HT-29 (cell line): ENCODE measurements at places on chromosomes 6 and 20.

GRCh38 chr20:5569021-5569420, 181.2 kb upstream of the SHLD1 start:
- DNase-seq = peak; percentile 84

DNA sequence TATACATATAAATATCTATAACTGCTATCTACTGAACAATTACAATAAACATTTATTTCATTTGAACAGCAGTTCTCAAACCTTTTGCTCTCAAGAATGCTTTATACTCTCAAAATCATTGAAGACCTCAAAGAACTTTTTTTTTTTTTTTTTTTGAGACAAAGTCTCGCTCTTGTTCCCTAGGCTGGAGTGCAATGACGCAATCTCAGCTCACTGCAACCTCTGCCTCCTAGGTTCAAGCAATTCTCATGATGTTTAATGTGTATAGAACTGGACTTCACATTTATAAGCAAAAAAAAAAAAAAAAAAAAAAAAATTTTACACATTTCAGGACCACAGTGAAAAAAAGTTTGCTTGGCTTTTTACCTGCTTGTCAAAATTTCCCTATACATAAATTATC, 11.7 kb downstream of the UBE2V1 start:
- no peak for DNase-seq

- DNase-seq = no peak
These were observed 60.6 kb upstream of the IL20RA start for GRCh38 chr6:137105375-137105774.

DNA sequence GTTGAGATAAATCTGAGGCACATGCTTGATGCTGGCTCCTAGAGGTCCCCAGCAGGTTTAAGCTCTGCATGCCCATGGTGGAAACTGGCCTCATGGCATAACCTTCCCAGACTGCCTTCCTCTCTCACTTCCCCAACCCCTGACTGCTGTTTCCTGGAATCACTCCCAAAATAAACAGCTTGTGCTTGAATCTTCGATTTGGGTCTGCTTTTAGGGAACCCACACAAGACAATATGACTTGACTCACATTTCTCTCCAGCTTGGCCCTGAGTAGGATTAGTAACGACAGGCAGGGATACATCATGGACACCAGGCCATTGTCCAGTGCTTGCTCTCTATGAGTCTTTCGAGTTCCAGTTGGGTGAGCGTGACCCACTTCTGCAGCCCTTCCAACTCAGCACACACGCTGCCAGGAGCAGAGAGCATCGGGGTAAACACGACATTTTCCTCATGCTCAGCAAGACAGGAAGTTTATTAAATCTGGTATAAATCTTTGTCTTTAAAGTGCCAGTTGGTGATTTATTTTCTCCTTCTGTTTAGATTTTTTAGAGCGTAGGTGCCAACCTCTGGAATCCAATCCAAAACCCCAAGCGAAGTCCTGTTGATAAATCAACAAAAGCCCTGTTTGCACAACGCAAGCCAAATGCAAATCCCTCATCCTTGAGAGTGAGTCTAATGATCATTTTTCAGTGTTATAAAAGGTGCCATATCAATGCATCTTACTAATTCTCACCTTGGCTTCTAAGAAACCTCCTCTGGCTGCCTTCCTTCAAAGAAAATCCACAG, 135.0 kb downstream of the FOXA2 start:
- DNase-seq = no peak

DNA sequence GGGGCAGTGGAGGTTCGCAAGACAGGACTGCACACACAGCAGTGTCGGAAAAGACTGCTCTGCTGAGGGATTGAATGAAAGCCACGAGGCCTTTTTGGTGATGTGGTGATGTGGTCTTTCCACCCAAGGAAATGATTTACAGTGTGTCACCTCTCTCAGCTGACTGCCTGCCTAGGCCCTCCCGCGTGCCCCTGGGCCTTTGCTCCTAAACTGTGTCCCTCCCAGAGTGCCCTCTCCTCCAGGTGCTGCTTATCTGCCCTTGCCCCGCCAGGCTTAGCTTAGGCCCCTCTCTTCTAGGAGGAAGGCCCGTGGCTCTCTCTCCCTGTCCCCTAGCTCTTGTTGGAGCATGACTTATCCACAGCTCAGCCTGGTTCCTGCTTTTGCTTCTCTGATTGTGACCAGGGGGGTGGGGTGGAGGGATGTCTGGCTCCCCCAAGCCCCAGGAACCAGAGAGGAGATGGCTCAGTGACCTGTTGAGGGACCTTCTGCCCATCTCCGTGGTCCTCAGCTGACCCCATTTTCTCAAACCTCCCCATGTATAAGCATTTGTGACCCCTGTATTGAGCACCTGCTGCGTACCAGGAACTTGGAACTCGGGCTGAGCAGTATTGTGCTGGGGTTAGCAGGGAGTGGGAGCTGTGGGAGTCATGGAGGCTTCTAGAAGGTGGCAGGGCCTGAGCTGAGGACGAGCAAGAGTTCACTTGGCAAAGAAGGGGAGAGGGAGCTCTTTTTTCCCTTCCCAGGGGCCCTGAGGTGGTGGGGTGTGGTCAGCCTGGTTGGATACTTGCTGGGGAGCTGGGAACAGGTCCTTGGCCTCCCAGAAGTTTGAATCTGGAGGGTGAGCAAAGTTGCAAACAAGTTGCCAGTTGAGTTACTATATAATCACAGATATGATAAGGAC, 2.2 kb downstream of the SRC start:
- DNase-seq = no peak

DNA sequence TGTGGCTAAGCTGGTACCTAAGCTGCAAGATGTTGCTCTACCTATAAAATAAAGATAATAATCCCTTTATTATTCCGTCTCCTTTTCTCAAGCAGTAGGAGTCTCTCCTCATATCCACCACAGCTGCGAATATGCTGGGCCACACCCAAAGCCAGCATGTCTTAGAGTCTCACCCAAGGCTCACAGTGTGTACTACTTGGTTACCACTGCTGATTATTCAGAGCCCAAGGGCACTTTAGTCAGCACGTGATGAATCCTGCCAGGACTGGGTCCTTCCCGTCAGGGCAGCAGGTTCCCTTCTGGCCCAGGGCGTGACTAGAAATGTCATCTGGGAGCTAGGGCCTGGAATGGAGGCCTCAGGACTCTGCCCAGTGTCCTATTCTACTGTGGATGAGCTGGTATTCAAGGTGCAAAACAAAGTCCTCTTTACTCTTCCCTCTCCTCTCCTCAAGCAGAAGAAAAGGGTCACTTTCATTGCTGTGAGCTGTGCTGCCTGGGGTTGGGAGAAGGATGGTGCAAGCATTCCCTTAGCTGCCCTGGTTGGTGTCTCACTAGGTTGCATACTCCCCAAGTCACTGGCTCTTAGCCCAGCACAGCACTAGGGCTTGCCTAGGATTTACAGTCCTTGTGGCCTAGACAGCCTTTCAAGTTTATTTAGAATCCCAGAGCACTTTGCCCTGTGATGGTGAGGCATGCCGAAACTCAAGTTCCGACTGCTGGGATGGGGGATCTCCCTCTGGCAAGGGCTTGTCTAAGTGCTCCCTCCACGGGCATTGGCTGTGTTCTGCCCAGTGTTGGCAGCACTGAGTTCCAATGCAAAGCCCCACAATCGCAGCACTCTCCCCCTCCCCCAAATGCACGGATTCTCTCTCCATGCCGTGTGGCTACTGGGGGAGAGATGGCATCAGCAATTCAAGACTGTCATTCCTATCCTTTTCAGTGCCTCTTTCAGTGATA, 320.2 kb downstream of the BTBD9 start:
- no peak for DNase-seq

- no peak for DNase-seq
These were observed 250.9 kb downstream of the ANKRD60 start for GRCh38 chr20:57977569-57977968.

DNA sequence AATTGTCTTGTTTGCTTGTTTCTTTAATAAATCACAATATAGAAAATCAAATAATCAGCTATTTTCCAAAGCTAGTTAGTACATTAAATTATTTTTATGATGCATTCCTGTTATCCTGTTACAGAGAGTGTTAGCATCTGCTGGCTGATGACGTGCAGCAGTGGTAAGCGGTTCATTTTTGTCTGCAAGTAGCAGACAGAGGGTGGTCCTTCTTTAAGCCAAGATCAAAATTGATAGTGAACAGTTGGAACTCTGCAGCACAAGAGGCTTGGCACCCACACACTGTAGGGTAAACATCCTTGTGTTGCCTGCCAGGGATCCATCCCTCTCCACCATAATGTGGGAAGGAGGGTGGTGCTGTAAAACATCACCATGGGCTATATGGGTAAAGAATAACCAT, 158.3 kb downstream of the FRK start:
- no peak for DNase-seq

GRCh38 chr6:158684745-158685324, 35.0 kb downstream of the SYTL3 start:
- no peak for DNase-seq

- peak; percentile 60 for DNase-seq
These were observed 927 bp downstream of the IL20RA start for GRCh38 chr6:137043710-137044365.

- DNase-seq = no peak
These were observed 3.0 kb upstream of the ARID1B start for GRCh38 chr6:156773935-156774852.

DNA sequence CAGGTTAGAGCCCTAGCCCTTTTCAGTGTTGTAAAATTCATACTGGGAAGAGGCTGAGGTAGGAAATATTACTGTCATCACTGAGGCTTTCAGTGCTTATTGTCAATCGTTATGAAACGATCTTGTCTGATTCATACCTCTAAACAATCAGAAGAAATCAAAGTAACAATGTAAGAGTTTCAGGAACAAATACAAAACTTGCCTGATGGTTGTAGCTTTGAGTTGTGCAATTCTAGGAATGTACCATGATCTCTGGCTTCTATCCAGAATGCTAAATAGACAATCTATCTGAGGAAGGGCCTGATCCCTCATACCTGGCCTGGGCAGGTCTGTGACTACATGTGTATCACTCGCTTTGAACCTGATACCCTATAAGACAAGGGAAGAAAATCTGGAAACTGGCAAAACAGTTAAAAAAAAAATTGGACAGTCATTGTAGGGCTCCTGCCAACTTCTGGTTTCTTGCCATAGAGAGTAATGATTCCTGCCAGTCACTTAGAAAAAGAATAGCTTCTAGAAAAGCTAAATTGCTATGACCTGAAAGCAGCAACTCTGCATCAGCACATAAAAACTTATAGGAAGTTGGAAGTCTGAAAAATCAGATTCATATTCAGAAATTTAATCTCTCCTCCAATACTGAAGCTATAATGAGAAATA, 234.7 kb downstream of the BTBD9 start:
- DNase-seq = peak; percentile 34

DNA sequence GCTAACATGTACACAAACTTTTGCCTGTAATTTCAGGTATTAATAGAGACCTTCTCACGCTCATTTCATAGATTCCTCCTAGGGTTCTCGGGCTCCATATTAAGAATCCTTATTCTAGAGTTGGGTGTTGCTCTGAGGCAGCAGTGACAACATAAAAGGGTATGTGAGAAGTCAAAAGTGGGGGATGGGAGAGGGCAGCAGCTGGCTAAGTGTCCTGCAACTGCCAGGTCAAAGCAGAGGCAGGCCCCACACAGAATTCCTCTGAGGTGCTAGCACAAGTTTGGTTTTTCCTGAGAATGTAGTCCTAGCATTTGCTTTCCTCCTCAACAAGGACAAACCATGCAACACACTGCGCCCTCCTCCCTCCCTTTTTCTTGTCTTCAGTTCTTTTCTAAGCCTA, 4.6 kb downstream of the NSFL1C start:
- no peak for DNase-seq

DNA sequence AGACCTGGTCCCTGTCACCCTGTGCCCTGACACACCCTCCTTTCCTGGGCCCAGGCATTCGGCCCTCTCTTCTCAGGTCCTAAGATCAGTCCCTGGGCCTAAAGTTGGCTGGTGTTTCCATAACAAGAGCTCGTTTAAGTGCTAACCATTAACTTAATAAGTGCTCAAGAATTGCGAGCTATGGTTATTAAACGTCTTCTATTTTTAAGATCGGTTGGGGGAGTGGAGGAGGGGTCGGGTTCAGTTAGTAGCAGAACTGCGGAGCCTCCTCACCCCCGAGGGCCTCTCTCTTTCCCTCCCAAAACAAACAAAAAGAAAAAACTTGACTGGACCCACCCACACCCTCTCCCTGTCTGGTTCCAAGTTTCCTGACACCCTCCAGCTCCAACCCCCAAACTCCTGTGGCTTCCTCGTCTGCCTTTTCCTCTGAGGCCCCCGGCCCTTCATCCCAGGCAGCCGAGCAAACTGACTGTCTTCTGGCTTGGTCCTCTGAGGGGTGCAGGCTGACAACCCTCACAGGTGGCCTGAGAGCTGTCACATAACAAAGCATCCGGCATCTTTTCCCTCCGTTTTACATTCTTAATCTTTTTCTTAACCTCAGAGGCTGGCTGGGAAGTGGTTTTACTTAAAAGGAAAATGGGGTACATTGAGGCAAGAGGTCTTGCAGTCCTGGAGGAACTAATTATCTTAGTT, 2.0 kb downstream of the STK35 start:
- DNase-seq = no peak

DNA sequence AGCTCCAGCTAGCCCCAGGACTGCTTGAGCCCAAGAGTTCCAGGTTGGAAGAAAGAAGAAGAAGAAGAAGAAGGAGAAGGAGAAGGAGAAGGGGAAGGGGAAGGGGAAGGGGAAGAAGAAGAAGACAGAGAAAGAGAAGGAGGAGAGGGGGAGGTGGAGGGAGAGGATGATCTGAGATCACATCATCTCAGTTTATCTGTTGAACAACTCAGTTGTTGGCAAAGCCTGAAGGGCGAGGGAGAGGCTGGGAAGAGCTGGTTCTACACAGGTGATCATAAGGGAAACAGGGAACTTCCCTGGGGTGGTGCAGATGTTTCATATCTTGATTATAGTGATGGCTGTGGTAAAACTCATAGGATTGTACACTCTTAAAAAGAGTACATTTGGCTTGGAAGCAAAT, 3.1 kb upstream of the RRBP1 start:
- DNase-seq = no peak

DNA sequence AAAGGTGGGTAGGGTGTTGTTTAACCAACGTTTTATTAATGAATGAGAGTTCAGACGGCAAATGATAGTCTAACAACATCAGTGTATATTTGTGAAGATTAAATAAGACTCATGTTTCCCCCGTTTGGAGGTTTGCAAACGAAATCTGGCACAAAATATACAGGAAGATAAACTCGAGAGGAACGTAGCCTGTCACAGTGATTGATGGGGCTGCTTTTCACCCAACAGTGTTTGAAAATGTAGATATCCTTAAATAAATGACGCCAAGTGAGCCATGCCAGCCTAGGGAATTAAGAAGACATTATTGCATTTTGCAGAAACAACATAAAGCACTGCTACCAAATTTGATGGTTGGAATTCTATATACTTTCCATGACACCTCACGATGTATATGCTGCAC, 696.5 kb upstream of the FLRT3 start:
- no peak for DNase-seq

DNA sequence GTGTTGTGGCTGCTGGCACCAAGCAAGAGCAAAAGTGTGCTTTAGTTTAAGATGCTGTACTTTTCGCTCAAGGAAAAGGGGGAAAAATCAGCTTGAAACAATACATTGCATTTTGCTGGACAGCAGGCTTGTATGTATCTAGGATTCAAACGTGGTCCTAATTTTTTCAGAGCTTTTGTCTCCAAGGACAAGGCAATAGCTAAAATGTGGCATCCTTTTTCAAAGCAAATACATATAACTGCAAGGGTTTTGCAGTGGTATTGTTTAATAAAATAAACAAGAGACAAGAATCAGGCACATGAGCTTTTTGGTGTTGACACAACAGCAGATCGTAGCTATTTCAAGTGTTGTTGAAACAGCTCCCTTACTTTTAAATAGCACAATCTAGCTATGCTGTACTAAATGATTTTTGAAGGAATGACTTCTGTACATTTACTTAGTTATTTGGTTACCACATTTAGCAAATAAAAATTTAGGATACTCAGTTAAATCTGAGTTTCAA, 137.0 kb upstream of the HEY2 start:
- no peak for DNase-seq
